ENCODE measurements at places on chromosomes 3 and 15.

GRCh38 chr3:195207731-195208130 is 63.2 kb downstream of the XXYLT1 start:
- DNase-seq: no peak

DNA sequence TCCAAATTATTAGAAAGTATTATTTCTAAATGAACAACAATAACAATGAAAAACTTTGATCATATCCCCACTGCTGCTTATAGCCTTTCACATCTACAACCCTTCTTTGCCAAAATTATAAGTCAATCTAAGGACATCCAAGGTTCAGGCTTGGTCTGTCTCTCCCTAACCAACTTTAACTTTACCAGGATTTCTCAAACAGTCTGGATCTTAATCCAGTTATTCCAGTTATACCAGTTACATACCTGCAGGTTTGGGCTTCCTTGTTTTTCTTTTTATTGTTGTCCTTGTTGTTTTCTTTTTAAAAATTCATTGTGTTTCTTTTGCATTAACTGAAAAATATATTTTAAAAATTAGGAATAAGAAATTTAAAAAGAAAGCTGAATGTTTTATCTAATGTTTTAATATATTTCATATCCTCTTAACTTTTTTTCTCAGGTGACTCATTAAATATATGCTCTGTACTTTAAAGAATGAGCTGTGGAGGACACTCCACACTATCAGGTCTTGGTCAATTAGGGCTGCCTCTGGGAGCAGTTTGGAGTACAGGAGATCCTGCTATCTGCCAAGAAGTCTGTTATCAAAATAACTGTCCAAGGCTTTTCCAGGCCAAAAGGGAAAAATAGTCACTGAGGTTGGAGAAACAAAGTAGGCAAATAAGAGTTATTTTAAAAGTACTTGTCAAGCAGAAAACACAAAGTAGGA is 421.4 kb downstream of the EPHA6 start:
- no peak for DNase-seq

DNA sequence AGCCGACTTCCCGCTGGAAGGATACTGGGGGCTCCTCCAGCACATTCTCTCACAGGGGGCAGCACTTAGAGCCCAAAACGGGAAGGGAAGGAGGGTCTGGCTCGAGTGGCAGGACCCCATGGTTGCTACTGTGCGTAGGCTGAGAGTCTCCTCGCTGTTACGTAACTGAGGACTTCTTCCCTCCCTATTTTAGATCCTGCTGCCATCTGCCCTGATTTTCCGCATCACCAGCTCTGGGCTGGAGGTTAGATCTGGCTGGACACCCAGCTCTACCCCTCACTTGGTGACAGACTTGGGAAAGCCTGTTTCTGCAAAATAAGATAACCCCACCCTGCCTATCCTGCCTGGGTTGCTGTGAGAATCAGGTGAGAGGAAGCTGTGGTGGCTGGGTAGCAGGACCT is 47.7 kb downstream of the BDH1 start:
- DNase-seq: no peak

- DNase-seq: no peak
Observed at GRCh38 chr3:61961900-61962299, 400.5 kb downstream of the PTPRG start.

DNA sequence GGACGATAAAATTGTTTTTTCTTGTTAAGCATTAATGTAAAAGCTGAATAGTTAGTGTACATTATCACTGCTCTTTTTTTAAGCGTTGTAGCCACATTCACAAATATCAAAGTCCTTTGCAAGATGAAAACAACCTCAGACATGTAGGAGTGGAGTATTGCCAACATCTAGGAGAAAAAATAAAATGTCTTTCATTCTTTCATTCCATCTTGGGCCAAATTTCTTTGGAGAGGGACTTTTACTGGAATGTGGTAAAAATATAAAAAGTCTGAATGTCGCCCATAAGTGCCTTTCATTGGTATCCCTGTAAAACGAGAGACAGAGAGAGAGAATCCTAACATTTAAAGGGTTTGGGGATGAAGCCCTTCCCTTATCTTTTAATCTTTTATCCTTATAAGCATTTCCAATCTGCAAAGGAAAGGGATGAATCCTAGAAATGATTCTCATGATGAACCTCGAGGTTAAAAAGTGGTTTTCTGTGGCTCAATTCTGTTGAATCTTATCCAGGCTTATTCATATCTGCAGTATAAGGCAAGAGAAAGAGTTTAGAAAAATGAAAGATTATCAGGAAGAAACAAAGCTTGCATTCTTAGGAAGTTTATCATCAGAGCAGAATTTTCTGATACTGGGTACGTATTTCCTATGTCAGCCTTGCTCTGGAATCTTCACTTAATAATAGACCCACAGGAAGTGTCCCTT is 1031.7 kb downstream of the MCTP2 start:
- no peak for DNase-seq

DNA sequence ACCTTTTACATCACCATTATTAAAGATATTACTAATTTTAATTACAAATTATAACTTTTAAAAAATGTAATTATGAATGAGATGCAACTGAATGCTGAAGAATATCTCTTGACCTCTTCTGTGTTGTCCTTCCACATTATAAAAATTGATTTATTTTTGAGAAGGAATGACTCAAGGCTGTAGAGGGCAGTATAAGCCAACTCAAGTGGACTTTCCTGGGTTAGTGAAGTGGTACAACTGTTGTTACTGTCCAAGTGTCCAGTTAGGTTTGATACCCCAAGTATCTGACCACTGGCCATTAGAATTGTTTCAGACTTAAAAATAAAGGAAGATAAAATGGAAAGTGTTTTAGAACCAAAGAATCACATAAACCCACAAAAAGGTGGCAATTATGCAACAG is 51.9 kb downstream of the BBX start:
- no peak for DNase-seq

DNA sequence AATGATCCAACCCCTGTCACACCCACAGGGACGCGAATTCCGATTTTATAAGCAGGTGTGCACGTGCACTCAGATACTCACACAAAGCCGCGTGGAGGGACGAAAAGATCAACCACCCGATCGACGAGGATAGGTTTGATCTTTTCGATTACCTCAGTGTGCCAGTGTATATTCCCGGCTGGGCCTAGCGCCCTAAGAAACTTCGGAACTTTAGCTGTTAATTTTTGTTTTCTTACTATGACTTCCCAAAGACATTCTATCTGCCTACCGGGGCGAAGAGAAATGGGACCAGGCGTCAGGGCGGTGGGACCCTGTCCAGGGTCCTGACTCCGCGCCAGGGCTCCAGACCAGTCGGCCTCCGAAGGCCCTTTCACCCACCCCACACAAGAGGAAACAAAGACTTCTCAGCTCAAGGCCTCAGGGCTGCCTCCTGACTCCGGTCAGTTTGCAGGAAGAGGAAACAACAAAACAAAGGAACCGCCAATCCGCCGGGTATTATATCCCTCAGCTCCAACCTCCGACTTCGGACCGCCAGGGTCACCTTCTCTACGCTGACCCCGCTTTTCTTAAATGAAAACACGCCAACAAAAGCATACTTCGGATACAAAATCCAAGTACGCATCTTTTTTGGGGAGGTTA is 6.8 kb downstream of the ONECUT1 start:
- DNase-seq: no peak

All from cortex of kidney (tissue), 1 donor.